ENCODE measurements at places on chromosomes 7 and 10. TPM values are rescaled to one million over a fixed set of nuclear protein-coding genes. Genes with fewer than 3 reads are reported as not detected.

The OPN1SW gene
- total RNA-seq = not detected

GRCh38 chr7:94087664-94088352 is 83.7 kb upstream of the BET1 start:
- DNase-seq = peak; percentile 33

GRCh38 chr7:117863618-117864017 is 9.6 kb downstream of the CTTNBP2 start:
- DNase-seq = no peak

The VIPR2 gene
- total RNA-seq = 1.8 TPM

The SAMD9 gene
- total RNA-seq = 25.6 TPM

GRCh38 chr7:73577627-73578341 is 595 bp downstream of the TBL2 start:
- DNase-seq = peak; percentile 21

The CYP3A4 gene
- 10.0 TPM for total RNA-seq

DNA sequence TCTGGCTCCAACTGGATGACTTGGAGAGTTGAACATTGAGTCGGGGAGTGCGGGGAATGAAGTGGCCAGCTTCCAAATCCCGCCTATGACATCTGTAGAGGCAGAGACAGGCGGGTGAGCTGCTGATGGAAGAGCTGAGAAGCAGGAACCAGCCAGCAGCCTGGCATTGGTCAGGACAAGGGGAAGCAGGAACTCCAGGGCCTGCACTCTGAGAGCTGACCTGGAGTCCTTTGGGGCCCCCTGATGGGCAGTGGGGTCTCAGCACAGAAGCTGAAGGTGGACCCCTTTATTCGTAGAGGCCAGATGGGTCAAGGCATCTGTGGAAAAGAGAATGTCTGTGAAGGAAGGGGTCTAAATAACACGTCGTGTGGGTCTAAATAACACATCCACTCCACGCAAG is 57.0 kb downstream of the SEC61G start:
- DNase-seq = no peak

GRCh38 chr10:117198088-117198487 is 799 bp downstream of the KCNK18 start:
- DNase-seq = no peak

- DNase-seq = no peak
Measured at GRCh38 chr10:132889556-132889955, 52.8 kb downstream of the CFAP46 start.

The AMPH gene
- total RNA-seq = 2.2 TPM

DNA sequence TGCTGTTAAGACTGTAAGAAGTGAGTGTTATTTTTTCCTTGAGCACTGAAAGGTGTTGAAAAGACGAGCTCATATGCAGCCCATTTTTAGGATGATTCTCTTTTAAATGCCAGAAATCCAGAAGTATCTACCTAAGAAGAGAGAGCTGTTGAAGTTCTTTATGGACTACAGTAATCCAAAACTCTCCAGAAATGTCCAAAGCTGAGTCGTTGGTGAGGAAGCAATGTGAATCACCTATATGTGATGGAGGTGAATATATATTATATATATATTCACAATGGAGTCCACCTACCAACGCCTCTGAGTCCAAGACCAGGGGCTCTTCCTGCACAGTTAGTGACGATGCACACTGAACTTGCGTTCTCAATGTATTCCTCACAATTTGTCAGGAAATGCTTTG is 252.7 kb upstream of the PITRM1 start:
- DNase-seq = no peak

DNA sequence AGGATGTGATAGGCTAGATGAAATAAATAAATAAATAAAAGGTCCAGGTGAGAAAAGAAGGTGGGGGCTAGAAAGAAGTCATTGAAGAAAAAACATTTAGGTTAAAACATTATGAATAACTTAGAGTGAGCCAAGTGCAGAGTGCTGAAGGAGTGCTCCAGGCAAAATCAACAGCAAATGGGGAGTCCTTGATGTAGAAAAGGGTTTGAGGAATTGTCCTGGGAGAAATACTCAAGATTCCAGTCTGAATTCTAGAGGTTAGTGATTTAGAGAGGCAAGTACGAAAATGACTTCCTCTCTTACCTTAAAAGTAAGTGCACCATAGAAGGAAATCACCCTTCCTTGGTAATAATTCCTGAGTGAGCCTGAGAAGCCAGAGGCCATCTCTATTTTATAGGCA is 19.7 kb downstream of the CAV1 start:
- no peak for DNase-seq

DNA sequence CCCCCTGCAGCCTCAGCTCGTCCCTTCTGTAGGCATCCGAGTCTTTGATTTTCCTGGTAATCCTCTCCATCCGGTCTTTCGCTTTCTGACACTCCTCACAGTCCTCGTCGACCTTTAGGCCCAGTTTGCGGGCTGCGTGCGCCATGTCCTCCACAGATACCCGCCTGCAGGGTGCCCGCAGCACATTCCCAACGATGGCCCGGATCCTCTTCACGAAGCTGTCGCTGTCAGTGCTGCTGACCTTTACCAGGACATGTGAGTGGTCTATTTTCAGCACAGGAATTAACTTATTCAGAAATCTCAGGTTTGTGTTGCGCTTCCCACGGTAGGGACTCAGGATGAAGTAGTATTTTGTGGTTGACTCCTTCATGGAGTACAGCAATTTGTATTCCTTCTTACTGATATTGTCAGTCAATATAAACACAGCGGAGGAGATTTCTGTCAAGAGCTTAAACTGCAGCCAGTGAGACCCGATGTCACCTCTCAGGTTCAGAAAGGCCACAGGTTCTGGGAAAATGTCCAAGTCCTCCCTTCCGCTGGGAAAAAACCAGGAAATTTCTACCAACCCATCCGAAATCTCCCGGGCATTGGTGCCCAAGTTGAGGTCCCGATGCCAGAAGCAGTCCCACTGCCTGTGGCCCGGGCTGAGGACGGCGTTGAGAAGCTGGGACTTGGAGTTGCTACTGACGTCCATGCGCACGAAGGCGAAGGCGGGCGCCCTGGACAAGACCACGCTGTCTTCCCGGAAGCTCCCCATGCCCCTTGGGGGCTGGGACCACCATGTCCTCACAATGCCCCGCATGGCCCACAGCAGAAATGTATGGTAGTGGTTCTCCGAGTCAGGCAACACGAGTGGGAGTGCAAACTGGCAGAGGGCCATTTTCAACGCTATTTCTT is 8.9 kb upstream of the MRPS24 start:
- DNase-seq = no peak

DNA sequence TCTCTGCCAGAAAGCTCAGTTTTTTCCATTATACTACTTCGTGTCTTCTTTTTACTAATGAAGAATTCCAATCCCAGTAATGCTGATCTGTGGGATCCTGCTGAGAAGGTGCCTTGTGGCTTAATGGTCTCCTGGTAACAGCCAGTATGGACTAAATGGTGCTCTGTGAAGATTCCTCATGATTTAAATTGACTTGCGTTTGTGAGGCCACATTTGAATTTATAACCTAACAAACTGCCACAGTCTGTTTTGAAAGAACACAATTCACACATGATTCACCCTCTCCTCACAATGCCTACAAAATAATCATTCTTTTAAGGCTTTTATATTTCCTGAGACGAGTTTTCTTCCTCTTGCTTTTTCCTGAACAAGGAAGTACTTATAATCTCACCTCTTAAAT is 140.0 kb downstream of the MBL2 start:
- DNase-seq = no peak

The RBP3 gene
- not detected for total RNA-seq

The TMEM248 gene
- 180 TPM for total RNA-seq

The PRF1 gene
- 4.2 TPM for total RNA-seq

DNA sequence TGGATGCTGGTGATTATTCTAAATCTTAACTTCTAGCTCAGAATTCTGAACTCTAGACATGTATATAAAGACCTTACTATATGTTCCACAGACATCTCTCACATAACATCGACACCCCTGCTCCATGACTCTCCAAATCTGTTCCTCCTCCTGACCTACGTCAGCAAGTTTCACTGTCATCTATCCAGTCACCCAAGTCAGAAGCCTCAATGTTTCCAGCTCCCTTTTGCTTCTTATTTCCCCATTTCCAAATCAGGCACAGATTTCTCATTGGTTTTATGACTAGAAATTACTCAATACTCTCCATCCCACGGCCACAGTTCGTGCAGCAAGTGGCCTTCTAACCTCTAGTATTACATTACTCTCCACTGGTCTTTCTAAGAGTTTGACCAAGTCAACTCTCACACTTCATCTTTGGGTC is 28.5 kb downstream of the EPC1 start:
- no peak for DNase-seq

DNA sequence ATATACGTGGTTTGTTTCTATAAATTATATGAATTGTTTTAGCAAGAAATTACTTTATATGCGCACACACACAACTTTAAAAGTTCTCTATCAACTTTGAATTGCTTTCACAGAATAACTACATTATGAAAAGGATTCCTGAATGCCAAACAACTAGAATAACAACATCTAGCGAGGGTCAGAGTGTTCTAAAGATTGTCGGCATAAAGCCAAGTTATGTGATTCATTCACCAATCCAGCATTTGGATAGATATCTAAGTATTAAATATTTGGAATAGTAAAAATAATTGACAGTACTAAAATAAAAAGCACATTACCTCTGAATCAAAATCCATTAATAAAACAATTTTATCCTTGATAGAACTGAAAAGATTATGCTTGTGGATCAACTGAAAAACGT is 125.3 kb upstream of the AMPH start:
- no peak for DNase-seq

- DNase-seq = no peak
Measured at GRCh38 chr10:95767884-95768556, 12.1 kb downstream of the ENTPD1 start.

DNA sequence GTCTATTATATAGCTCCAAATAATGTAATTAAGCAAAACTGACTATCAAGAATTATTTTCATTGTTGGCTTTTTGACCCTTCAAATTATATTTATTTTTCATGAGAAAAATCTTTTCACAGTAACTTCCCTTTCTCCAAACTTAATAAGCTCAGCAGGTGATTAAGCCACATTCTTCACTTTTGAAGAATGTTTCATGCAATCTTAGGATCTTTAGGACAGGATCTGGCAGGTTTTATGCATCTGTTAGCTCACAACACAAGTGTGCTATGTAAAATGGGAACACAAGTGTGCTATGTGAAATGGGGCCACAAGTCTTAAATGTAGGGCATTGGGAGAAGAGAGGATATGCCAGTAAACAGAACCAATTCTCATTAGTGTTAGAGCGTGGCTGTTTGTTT is 26.3 kb downstream of the BCAP29 start:
- no peak for DNase-seq

DNA sequence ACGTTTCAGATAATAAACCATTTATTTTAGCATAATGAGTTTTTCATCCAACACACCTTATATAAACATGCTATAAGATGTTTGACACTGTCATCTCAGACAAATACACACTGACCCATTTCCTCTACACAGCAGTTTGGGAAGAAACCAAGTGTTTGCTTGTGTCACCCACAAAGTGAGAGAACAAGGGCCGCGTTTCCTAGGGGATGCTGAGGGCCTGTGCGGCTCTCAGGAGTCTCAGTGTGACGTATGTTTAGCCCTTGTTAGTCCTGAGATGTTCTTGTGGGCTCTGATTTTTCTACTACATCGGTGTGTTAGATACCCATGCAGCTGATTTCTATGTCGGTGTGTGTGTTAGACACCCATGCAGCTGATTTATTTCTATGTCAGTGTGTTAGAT is 266.3 kb downstream of the DIP2C start:
- DNase-seq = no peak

DNA sequence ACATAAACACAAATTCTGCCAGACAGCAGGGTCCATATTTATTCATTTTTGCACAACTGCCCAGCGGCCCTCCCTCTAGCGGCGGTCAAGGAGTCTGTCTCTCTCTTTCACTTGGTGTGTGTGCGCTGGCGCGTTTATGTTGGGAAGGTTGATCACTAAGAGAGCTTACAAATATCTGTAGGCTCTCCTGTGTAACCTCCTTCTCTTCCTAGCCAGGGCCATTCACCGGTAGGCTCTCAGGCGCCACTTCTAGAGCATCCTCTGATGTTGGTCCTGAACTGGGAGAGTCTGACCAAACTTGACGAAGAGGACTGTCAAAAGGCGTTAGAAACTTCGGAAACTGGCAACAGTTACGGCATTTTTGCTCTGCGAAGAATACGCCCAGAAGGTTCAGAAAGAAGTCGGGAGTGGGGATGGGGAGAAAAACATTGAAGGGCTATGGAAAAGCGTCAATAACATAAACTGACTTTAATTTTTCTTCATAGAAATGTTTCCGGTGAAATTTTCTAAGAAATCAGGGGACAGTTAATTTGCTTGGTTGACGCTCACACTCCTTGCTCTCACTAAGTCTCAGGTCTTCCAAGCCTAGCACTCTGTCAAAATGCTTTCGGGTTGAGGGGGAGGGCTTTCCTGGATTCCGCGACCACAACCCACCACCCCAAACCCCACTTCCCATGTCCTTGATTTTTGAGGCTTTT is 731.1 kb downstream of the ZWINT start:
- DNase-seq = no peak

GRCh38 chr10:102735065-102735562 is 8.6 kb upstream of the WBP1L start:
- DNase-seq = no peak

The FZD1 gene
- total RNA-seq = 5.6 TPM

The NPTX2 gene
- 3.4 TPM for total RNA-seq

The GPR146 gene
- not detected for total RNA-seq

The TAS2R4 gene
- total RNA-seq = 3.5 TPM

- no peak for DNase-seq
Measured at GRCh38 chr7:76065016-76065612, 17.2 kb downstream of the MDH2 start.

The AASS gene
- total RNA-seq = 19.1 TPM

DNA sequence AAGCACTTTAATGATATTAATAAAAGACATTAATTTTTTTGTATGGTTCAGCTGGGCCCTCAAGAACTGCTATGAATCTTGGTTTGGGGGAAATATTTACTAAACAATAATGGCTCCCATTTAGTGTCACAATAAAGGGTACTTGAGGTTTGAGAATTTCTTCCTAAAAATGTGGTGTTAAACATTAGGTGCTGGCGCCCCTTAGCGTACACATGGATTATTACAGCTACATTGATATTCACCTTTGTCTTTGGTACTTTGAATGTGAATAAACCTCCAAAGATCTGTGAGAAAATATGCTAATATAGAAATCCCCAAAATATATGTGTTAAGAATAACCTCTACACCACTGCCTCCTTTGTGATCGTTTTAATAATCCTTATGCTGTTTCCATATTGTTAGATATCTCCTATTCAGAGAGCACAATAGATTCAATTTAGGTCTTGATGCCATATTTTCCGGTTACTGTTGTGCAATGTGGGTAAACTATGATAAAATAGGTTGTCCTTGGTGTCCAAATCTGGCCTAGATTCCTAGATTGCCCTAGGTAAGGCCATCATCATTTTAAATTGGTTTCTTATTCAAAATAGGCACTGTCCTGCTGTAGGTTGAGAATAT is 161.8 kb upstream of the CACNA2D1 start:
- no peak for DNase-seq
